ENCODE measurements at places on chromosomes 1 and 21. TPM values are rescaled to one million over a fixed set of nuclear protein-coding genes. Genes with fewer than 3 reads are reported as not detected.

The PLA2G2F gene
- total RNA-seq, result not detected

The OR2T1 gene
- total RNA-seq, result not detected

The EFNA1 gene
- total RNA-seq, result 5.3 TPM

The IL19 gene
- not detected for total RNA-seq

The LCA5L gene
- total RNA-seq, result 1.2 TPM

The RNF2 gene
- total RNA-seq, result 88.6 TPM

The RIMKLA gene
- 25.4 TPM for total RNA-seq

The POLR3GL gene
- 13.4 TPM for total RNA-seq

The DAB1 gene
- 12.5 TPM for total RNA-seq

The PEX11B gene
- total RNA-seq, result 32.1 TPM

The PTGFR gene
- total RNA-seq, result 4.6 TPM

The SLFNL1 gene
- 0.92 TPM for total RNA-seq

The SELP gene
- 0.92 TPM for total RNA-seq

The ITLN1 gene
- not detected for total RNA-seq

The ADGRL4 gene
- 4.2 TPM for total RNA-seq

The ACKR1 gene
- total RNA-seq, result 0.92 TPM

The LORICRIN gene
- 0.69 TPM for total RNA-seq

The OLIG1 gene
- total RNA-seq, result 23.5 TPM

The RGS16 gene
- 13.6 TPM for total RNA-seq

The TIAM1 gene
- total RNA-seq, result 41.8 TPM

The FAM110D gene
- 0.92 TPM for total RNA-seq

The SPRR5 gene
- total RNA-seq, result not detected

The OR2G6 gene
- total RNA-seq, result not detected

The PRMT6 gene
- 36.2 TPM for total RNA-seq

The GPR137B gene
- 34.8 TPM for total RNA-seq

The HIPK1 gene
- total RNA-seq, result 56.1 TPM

The SLC9C2 gene
- 4.8 TPM for total RNA-seq

The NBPF6 gene
- not detected for total RNA-seq

The NPPB gene
- total RNA-seq, result 3.0 TPM

The ZNF593OS gene
- total RNA-seq, result not detected

The TMEM54 gene
- 4.4 TPM for total RNA-seq

The CR1L gene
- not detected for total RNA-seq

The WNT4 gene
- 11.3 TPM for total RNA-seq

The TAL1 gene
- total RNA-seq, result 5.8 TPM

The RSPH1 gene
- total RNA-seq, result 9.9 TPM

The ETV3L gene
- 0.23 TPM for total RNA-seq

The ANGPTL7 gene
- 0.23 TPM for total RNA-seq

The PGBD5 gene
- 12.2 TPM for total RNA-seq

The SDC3 gene
- 187 TPM for total RNA-seq

Measured in diencephalon (tissue), 1 donor.